ENCODE measurements at places on chromosomes 1 and 21. TPM values are rescaled to one million over a fixed set of nuclear protein-coding genes. Genes with fewer than 3 reads are reported as not detected.

GRCh38 chr1:160206421-160207117 is 1.4 kb downstream of the PEA15 start:
- DNase-seq: no peak

- peak; percentile 40 for DNase-seq
These were observed 28.1 kb downstream of the ADARB1 start for GRCh38 chr21:45102391-45102932.

DNA sequence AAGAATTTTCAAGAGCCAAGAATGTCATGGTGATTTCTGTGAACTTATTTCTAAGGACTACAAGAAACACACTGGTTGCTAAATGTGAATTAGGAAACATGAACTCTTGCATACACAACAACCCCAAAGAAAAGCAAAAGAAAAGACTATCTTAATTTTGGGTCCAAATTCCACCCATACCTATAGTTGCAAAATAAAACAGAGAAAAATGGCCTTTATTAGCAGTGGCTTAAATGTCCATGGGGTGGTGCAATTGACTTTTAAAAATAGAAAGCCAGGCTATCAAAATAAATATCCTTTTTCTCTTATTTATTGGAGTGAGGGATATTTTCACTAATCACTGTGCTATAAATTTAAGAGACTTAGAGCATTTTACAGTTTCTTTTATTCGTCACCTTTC is 80.9 kb upstream of the DPYD start:
- no peak for DNase-seq

- DNase-seq: no peak
These were observed 448.2 kb downstream of the BRINP3 start for GRCh38 chr1:190029441-190029840.

Gene LCE1F
- not detected for total RNA-seq

DNA sequence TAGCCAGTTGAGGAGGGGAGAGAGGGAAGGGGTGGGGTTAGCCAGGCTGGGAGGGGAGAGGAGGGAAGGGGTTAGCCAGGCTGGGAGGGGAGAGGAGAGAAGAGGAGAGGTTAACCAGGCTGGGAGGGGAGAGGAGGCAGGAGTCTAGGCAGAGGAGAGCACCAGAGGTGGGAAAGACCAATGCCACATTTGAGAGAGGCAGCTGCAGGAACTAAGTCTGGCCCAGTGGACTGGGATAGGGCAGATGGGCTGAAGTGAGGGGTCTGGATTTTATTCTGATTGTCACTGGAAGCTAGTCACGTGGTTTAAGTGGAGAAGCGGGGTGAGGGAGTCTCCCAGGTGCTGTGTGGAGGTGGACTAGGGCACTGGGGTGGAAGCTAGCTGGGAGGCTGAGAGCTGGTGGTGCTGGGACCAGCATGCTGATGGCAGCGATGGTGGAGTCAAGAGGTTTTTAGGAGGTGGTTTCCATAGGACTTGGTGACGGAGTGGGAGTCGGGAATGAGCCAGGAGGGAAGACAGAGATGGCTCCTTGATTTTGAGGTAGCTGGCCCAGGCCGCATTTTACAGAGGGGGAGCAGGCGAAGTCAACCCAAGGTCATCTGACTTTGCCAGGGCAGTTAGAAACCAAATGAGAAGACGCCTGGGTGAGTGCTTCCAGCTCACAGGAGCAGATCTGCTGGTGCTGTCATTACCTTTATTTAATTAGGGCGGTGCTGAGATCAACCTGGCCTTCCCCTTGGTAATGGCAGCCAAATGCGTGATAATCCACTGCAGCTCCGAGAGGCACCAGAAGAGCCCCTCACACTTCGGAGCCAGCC is 42.8 kb downstream of the DISP3 start:
- DNase-seq: no peak

DNA sequence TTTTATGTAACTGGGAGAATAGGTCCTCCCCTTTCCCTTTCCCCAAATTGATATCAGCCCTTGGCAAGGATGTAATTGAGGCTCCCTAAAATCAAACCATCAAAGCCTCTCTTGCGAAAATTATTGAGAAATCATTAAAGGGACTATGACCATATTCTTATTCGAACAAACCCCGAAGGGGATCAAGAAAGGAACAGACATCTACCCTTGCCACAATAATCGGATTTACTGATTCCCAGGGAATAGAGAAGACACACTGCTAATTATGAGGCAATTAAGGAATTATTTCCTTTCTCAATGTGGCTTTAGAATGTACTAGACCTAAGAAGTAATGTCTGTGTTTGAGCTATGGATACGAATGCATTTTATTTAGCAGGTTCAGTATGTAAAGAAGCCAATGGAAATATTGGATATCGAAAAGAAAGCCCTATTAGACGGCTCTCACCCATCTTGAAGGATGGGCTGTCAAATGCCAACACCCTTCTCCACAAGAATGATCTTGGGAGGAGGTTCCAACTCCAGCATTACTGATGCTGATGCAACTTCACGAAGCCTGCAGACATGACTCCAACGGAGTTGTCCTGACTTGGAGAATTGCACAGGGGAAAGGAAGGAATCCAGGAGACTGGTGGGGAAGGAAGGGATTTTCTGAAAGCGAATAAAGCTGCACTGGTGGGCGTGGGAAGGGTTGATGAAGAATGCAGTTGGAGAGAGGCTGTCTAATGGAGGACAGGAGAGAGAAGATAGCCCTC is 11.6 kb upstream of the PTPRF start:
- DNase-seq: no peak

- no peak for DNase-seq
These were observed 476.5 kb downstream of the BRINP3 start for GRCh38 chr1:190001187-190001586.

- DNase-seq: no peak
These were observed 159.1 kb upstream of the C8B start for GRCh38 chr1:57124768-57125446.

GRCh38 chr1:84853741-84854721 is 39.0 kb downstream of the LPAR3 start:
- DNase-seq: no peak

- DNase-seq: no peak
These were observed 7.2 kb downstream of the SLAMF1 start for GRCh38 chr1:160639652-160640051.

DNA sequence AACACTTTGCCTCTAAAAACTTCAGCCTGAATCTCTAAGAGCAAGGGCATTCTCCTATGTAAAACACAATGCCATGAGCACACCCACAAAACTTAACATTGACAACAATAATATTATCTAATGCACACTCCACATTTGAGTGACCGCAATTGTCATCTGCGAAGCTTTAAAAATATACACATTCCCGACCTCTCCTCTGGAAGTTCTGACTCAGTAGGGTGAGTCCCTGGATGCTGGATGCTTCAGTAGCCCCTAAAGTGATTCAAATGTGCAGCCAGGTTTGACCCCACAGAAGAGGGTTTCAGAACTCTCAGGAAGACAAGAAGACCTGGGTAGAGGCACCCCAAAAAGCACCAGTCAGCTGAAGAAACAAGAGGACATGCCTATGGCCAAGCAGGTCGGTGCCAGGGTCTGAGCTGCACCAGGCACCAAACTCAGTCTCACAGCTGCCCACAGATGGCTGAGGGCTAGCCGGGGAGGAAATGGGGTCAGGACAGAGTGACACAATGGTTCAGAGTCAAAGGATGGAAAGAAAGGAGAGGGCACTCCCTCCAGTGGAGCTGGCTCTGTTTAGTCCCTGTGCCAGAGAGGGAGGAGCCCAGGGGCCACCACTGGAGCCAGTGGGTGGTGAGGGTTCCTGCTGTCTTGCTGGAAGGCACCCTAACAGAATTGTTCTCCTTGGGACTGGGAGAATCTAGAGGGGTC is 17.4 kb downstream of the PIK3C2B start:
- no peak for DNase-seq

Gene AMY1C
- not detected for total RNA-seq

DNA sequence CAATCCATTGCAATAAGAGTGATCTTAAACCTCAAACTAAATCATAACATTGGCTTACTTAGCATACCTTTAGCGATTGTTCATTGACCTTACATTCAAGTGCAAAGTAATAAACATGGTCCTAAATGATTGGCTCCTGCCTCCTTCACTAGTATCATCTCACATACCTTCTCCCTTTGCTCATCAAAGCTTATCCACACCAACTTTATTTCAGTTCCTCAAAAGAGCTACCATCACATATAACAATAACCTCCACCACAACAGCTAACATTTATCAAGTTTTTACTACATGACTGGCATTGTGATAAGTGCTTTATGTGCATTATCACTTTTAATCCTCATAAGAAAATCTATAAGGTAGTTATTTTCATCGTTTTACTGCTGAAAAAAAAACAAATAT is 198.8 kb downstream of the COL24A1 start:
- no peak for DNase-seq

DNA sequence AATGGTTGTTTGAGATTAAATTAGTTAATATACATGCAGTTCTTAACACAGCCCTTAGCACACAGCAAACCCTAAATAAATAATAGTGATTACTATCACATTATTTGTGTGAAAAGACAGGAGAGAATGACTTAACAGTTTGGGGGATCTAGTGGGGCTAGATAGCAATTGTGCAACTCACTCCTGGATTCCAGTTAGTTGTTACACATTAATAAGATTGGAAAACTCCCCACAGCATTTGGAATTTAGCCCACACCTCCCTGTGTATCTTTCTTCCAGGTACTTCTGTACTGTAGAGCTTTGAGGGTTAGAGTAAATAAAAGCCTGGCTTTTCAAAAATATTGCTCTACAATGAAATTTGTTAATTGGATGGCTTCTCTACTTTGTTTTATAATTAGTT is 93.2 kb downstream of the KCTD3 start:
- DNase-seq: no peak

GRCh38 chr1:16093611-16094010 is 20.2 kb upstream of the FAM131C start:
- DNase-seq: no peak

GRCh38 chr1:186679924-186680244 is 339 bp downstream of the PTGS2 start:
- no peak for DNase-seq

DNA sequence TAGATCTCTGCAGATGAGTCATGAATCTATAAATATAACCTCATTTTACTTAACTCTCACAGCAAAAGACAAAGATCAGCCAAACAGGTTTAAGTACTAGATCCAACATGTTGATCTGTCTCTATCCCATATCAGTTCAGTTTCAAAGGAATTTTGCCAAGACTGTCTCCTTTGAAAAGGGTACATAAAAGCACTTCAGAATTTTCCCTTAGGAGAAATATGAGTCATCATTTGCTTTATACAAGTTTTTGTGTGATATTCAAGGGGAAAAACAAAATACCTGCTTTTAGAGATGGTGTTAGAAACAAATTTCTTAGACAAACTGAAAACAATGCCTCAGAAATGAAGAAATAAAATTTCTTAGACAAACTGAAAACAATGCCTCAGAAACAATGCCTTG is 73.5 kb upstream of the LRRC7 start:
- DNase-seq: no peak

DNA sequence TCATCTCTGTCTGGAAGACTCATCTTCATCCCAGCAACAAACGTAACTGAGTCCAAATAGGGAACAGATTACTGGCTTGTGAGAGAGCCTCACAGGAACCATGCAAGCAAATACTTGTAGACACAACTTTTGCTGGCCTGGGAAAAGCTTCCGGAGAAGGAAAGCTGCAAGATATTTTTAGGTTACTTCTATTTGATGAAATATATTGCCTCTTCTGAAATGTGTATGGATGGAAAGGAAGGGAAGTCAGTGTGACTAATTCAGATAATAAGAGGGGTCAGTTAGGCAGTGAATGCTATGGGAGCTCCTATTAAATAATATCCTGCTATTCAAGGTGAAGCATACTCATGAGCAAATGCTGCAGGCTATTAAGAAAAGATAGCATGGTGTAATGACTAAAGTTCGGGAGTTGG is 20.4 kb upstream of the FGGY start:
- no peak for DNase-seq

GRCh38 chr1:9239622-9240401 is 5.2 kb downstream of the H6PD start:
- DNase-seq: peak; percentile 81

DNA sequence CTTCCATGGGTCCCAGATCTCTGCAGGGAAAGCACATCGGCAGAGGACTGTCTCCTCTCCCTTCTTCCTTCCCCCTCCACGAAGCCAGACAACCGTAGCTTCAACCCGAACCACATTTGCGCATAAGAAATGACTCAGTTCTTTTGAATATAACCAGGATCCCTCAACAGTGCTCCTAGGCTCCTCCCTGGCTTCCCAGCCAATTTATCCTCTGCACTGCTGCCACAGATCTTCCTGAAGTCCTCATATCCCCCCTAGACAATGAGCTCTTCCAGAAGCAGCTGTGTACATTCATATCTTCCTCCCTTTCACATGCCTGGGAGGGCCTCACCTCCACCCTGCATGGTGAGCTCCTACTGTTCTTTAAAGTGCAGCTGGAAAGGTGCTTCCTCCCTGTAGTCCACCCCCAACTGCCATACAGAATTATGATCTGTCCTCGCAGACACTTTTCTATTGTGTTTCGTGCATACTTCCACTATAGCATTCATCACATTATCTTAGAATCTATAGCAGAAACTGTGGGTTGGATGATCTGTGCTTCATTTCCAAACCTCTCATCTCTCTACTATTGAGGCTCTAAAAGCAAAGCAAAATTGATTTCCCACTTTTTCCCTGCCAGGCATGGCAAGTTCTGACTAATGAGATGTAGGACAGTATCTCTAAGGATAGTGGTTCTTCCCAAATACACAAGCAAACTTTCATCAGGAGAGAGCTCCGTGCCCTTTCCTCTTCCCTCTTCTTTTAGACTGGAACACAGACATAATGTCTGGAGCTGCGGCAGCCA is 179.3 kb upstream of the HMGB4 start:
- no peak for DNase-seq

Gene ITGB2
- 74.2 TPM for total RNA-seq

DNA sequence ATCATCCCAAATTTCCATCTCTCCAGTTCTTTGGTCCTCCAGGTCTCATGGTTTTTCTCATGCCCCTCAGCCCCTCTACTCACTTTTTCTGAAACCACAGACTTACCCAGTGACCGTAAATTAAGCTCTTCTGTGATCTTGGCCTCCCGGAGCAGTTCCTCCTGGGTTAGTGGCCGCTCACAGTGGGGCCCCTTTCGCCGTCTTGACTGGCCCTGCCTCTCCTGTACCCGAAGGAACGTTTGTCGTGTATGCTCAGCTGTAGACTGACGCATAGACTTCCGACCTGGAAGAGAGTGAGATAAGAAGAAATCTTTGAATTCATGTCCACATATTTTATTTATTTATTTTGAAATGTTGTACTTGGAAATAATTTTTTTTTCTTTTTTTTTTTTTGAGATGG is 5.8 kb downstream of the VPS72 start:
- no peak for DNase-seq

Data from adrenal gland (tissue), 19 donors.